Activated CD4-positive, alpha-beta T cell treated with anti-CD3 and anti-CD28 coated beads for 24 hours (primary cell): ENCODE measurements at places on chromosomes 13 and 19.

DNA sequence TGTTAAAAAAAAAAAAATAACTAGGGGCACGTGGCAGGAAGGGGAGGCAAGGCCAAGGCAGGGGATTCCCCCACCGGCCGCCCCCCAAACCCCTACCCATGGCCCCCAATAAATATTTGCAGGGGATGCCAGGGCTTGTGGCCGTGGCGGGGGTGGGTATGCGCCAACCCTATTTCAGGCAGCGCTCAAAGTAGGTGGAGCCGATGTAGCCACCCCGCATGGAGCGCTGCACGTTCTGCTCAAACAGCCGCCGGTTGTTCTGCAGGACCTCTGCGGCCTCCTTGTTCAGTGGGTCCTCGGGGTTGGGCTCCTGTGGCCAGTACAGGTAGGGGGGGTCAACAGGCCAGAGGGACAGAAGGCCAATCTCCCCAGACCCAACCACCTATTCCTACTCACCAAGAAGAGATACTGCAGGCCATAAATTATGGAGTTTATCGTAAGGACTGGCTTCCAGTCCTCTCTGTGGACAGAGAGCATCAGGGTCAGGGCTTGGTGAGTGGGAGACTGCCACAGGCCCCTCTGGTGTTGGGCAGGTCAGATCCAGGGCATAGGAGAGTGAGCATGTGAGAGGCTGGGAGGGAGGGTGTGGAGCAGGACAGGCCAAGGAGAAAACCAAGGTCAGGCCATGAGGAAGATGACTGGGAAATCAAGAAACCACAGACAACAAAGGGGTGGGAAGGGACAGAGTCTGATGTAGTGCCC is 1.2 kb upstream of the CHMP2A start:
- no peak for DNase-seq

GRCh38 chr19:17473041-17473440 is 2.7 kb downstream of the SLC27A1 start:
- DNase-seq, result no peak

DNA sequence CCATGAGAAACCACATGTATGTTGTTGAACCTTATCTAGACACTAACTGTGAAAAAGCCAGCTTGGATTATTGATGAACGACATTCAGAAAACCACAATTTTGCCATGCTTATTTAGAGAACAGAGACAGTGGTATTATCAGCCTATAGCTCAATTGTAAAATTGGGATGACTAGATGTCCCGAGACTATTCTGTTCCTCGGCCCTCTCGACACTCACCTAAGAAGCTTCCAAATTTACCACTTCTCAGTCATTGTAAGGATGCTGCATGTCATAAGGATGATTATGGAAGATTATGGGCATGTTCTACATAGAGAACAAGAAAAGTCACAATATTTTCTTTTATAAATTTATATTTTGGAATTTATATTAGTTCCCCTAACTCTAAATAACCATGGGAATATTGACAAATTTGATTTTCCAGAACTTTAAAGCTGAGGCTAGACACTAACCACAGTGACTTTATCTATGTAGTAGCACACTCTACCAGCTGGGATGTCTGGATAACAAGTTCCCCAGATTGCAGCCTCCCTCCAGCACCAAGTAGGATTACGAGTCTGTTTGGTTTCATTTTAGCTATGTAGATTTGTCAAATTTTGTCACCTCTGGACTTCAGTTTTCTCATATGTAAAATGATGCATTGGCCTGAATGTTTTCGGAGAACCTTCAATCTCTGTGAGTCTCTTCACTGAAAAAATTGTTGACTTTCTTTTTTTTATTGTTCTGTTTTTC is 513.6 kb downstream of the IRS2 start:
- DNase-seq, result no peak

- no peak for DNase-seq
These were observed 74.3 kb upstream of the UBL3 start for GRCh38 chr13:29924482-29925350.

DNA sequence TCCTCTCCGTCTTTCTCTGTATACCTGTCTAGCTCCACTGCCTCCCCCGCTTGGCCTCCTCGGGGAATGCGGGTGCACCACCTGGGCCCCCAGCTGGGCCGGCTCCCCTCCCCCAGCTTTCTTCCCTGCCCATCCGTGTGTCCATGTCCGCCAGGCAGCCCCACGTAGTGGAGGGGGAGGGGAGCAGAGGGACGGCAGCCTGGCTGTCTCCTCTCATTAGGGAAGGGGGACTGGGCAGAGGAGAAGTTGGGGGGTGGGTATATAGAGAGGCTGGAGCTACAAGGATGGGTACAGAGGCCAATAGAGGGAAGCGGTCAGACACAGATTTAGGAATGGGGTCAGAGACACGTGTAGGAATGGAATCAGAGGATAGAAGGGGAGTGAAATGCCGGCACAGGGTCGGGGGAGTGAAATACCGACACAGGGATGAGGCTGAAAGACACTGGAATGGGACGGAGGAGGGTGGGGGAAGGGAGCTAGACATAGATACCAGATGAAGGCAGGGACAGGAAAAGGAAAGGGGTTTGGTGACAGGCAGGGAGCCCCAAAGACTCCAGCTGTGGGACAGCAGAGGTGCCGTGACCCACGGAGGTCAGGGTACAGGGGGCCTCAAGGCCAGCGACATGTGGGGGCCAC is 2.8 kb downstream of the NECTIN2 start:
- no peak for DNase-seq

- no peak for DNase-seq
These were observed 4.8 kb upstream of the GJA3 start for GRCh38 chr13:20165417-20166257.

DNA sequence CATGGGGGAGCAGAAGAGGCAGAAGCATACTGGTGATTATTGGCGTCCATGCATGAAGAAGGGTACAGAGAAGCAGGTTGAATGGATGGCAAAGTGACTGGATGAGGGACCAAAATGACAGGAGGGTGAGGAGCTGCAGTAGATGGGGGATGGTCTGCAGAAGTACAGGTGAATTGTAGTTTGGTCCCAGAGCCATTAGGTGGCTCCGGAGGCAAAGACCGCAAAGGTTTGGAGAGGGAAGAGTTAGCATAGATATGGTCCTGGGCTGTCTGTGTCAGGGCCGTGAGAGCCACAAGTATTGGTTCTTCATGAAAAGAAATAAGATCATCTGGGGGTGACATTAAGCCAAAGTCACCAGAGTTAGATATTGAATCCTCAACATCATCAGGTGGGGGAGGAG is 59.0 kb upstream of the ZNF726 start:
- no peak for DNase-seq

GRCh38 chr13:105232439-105232838 is 1303.0 kb downstream of the EFNB2 start:
- no peak for DNase-seq

- DNase-seq, result no peak
These were observed 95.7 kb downstream of the GPR12 start for GRCh38 chr13:26664876-26665275.

GRCh38 chr13:39370048-39370447 is 232.9 kb downstream of the LHFPL6 start:
- no peak for DNase-seq

DNA sequence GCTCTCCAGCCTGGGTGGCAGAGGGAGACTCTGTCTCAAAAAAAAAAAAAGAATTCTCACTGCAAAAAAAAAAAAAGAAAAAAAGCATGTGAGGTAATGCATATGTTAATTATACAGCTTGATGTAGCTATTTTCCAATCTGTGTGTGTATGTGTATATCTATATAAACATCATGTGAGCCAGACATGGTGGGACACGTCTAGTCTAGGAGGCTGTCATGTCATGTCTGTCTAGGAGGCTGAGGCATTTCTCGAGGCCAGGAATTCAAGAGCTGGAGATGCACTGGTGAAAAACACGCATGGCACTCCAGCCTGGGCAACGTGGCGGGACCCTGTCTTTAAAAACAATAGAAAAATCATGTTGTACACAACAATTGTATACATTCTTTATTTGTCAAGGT is 6.9 kb upstream of the SBK3 start:
- no peak for DNase-seq

DNA sequence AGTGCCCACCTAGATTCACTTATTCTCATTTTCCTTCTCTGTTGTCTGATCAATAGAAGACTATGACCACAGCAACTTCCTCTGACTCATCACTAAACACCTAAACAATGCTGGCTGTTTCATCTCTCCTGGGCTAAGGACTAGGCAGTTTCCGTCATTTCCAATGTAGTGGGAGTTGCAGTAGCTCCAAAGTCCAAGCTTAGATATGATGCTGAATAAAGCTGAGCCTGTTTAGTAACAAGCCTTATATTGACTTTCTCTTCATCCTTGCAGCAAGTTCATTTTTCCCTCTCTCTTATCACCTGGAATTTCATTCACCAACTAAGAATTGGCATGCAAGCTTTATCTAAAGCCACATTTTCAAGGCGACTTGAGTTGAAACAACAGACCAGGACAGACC is 53.5 kb upstream of the PCDH9 start:
- no peak for DNase-seq

GRCh38 chr13:66113882-66114526 is 1116.1 kb downstream of the PCDH9 start:
- DNase-seq, result no peak

DNA sequence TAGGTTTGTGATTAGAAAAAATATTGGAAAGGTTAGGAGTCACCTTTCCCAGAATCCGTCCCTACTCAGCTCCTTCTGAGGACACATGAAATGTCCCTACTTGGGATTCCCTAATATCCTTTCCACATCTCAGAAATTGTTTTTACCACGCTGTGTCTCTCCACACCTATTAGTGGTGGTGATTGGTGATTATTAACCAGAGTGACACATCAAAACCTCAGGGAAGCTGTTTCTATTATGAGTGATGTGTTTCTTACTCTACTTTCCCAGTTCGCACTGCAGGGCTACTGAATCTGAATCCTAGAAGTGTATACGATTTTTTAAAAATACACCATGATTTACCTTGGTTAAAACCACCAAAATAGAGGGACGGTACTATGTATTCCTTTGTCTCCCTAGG is 460.8 kb downstream of the TBC1D4 start:
- DNase-seq, result no peak

DNA sequence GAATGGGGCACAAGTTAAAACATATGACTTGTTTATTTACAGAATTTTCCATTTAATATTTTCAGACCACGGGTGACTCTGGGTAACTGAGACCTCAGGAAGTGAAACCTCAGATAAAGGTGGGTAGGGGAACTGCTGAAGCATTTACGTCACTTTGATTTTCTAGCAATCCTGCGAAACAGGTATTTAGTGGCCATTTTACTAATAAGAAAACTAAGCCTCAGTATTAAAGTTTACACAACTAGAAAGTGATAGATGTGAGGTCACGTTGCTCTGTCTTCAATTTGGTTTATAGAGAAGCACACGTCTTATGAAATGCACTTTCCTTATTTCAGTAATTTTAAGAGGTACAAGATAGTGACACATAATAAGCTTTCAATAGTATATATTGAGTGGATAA is 402.8 kb downstream of the FGF9 start:
- no peak for DNase-seq

GRCh38 chr19:39671739-39672363 is 16.1 kb downstream of the LGALS16 start:
- DNase-seq, result peak; percentile 45
